ENCODE measurements at places on chromosomes 12 and 14. TPM values are rescaled to one million over a fixed set of nuclear protein-coding genes. Genes with fewer than 3 reads are reported as not detected.

- DNase-seq, result no peak
Measured at GRCh38 chr14:100784523-100785337, 41.2 kb upstream of the MEG3 start.

LPAR5 gene
- 2.2 TPM for total RNA-seq

- DNase-seq, result no peak
Measured at GRCh38 chr12:57103856-57104255, 7.3 kb downstream of the STAT6 start.

DNA sequence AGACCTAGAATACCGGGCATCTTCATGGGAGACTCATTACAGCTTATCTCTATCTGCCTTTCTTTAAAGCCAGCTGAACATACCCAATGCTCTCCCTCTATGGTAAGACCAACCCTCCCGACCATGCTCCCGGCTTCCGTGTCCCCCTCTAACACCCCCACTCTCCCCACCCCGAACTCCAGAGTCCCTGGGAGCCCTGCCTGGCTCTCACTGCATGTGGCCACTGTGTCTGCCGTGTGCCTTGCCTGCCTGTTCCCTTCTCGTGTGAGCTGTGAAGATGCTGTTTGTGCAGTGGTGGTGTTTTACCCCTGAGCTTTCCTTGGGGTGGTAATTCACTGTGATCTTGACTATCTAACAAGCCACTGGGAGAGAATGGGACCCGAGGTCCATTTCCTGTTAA, 146.4 kb upstream of the FKBP4 start:
- DNase-seq, result no peak

IKZF4 gene
- total RNA-seq, result 8.5 TPM

DNA sequence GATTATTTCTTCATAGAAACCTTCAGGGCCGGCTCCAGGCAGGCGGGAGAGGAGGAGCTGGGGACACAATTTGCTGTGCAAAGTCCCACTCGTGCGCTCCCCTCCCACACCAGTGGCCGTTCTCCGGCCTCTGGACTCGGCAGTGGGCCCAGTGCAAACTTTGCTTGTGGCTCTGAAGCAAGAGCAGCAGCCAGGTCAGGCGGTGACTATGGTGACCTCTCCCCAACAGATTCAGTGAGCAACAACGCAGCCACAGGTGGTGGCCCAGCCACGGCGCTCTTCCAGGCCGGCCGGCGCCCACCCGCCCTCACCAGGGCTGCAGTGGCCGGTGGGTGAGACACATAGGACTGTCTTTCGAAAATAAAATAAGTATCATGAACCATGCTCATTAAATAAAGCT, 29.5 kb downstream of the VPS37B start:
- DNase-seq, result no peak

OVCH1 gene
- 0.48 TPM for total RNA-seq

NCAPD2 gene
- total RNA-seq, result 27.2 TPM

LAG3 gene
- total RNA-seq, result 1.2 TPM

DNA sequence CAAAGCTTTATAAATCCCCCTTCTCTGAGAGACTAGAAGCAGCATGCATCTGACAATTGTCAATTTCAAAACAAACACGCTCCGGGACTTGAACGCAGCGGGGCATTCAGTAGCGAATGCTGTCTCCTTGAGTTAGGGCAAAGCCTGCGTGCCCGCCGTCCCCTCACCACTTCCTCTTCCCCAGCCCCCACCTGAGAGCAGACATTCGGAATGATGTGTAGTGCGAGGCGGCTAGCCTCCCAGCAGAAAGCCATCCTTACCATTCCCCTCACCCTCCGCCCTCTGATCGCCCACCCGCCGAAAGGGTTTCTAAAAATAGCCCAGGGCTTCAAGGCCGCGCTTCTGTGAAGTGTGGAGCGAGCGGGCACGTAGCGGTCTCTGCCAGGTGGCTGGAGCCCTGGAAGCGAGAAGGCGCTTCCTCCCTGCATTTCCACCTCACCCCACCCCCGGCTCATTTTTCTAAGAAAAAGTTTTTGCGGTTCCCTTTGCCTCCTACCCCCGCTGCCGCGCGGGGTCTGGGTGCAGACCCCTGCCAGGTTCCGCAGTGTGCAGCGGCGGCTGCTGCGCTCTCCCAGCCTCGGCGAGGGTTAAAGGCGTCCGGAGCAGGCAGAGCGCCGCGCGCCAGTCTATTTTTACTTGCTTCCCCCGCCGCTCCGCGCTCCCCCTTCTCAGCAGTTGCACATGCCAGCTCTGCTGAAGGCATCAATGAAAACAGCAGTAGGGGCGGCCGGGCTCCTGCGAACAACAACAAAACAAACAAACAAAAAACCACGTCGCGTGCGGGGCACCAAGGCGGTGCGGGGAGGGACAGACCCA, 2.2 kb downstream of the PRMT8 start:
- no peak for DNase-seq

NGB gene
- not detected for total RNA-seq

GRCh38 chr12:59828521-59828920, 232.7 kb downstream of the SLC16A7 start:
- no peak for DNase-seq

DNA sequence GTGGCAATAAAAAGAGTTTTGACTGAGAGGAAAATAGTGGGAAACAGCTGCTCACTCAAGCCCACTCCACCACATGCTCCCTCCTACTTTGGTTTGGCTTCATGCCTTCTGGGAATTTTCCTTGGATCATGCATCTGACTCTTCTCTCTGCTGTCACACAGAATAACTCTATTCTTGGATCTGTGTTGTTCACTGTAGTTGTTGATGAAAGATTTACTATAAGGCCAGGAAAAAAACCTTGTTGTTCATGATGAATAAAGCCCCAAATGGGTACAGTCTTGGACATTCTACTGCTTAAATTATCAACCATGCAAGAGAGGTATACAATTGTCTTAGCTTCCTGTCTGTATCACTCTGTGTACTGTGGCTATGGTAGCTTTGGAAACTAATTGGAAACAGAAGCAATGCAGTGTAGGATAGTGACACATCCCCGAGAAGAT, 70.5 kb downstream of the TMX1 start:
- no peak for DNase-seq

DNA sequence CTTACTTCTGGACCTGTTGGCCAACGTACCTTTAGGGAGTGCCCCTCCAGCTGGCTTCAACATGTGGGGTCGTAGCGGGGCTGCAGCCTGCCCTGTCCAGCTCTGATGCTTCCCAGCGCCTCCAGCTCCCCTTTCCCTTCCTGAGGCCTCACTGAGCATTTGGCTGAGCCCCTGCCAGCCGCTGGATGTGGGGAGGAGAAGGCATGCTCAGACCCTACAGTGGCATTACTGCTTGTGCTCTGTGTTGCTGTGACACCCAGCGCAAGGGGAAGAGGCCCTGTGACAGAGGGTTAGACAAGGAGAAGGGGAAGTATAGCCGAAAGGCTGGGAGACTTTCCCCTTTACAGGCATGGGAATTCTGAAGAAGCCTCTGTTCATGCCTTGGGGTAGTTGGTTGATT, 145.9 kb downstream of the PRKCH start:
- DNase-seq, result no peak

RNASE1 gene
- 1,585 TPM for total RNA-seq

- DNase-seq, result peak; percentile 60
Measured at GRCh38 chr14:104680806-104681688, 8.4 kb upstream of the INF2 start.

GRCh38 chr12:59191372-59191771, 271.1 kb upstream of the LRIG3 start:
- no peak for DNase-seq

- DNase-seq, result peak; percentile 44
Measured at GRCh38 chr12:104215638-104216297, at the start of gene TXNRD1. TSS of gene TXNRD1 (plus strand) at chr12:104215779. CDS start at chr12:104215803, 24 bp downstream.

DNA sequence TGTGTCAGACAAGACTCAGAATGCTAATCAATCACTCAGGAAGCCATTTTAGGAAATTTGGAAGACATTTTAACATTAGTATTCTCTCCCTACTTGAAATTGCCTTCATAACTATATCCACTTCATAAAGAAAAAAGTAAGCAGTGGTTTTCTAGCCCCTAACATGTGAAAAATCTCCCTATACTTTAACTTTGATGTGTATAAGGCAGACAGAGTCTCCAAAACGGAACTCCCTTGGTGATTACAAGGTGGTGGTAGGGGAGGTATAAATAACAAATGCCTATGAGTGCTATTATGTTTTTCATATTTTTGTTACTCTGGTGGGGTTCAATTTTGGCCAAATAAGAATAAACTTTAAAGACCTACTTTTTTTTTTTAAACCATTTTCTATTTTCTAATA, 300.3 kb downstream of the BTG1 start:
- no peak for DNase-seq

- DNase-seq, result no peak
Measured at GRCh38 chr12:16611146-16611545, 5.2 kb upstream of the LMO3 start.

ADAM20 gene
- total RNA-seq, result 4.1 TPM

- no peak for DNase-seq
Measured at GRCh38 chr12:58648176-58648575, 272.1 kb downstream of the LRIG3 start.

GPX2 gene
- not detected for total RNA-seq

DNA sequence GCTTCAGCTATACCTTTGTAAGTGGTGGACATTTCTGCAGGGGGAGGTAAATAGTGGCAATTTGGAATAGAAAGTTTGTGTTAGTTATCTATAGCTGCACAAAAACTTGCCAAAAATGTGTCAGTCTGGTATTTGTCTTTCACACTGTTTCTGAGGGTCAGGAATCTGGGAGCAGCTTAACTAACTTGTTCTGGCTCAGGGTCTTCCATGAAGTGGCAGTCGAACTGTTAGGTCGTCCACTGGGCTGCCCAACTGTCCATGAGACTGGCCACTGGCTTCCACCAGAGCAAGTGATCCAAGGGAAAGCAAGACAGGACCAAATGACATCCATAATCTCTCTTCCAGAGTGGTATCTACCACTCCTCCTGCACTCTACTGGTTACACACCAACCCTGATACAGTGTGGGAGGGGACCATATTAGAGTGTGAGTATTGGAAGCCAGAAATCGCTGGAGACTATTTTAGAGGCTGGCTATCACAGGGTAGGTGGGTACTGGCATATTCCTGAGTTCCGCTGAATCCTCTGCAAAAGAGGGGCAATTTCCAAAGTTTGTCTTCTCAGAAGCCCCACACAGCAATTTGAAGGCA, 60.9 kb downstream of the DYRK2 start:
- no peak for DNase-seq

DNA sequence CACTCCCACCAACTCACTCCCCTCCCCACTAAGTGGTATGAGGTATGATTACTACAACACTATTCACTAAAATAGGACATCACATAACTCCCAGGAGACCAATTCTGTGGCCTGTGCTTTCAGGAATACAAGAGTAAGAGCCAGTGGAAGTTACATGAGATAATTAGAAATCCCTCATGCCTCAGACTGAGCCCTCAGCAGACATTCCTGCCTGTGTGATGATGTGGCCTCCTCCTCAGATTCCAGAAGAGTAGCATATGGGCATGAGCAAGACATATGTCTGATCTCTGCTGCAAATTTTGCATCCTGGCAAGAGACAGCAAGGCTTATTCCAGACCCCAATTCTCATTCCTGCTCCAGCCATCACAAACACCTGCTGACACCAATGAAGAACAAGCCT, 46.0 kb upstream of the BMP4 start:
- no peak for DNase-seq

DNA sequence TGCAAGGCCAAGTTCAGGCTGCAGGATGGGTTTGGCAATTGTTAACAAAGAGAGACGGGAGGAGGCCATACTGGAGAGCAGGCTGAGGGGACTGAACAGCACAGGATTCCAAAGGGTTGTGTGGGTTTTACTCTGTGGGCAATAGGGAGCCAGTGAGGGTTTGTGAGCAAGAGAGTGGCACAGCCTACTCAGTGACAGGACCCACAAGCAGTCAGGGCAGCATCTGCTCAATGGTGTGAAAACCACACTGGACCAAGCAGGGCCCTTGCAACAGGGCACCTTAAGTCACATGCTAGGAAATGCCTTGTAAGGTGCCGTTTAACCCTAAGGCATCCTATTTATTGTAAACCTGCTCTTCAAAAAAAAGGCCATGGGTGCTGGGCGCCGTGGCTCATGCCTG, 22.0 kb downstream of the SYNE3 start:
- DNase-seq, result no peak

PRB3 gene
- not detected for total RNA-seq

GRCh38 chr14:65198346-65198745, 96.0 kb upstream of the MAX start:
- DNase-seq, result no peak

ZFHX2 gene
- total RNA-seq, result 0.63 TPM

TMTC2 gene
- total RNA-seq, result 10.5 TPM

DNA sequence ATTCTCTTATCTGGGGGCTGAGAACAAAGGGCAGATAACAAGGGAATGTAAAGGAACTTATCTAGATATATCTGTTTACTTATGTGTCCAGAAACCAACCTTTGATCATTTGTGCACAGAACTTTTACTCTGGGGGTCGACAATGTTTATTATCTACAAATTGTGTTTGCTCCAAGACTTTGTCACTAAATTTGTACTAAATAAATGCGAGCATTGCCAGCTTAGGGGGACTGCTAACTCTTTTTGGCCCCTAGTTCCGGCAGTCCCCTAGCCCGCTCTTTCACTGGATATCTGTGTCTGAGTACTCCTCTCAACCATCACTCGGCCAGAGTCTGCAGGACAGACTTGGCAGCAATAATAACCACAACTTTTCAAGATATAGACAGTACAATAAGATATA, 88.2 kb downstream of the FSCB start:
- no peak for DNase-seq

DTX1 gene
- 30.1 TPM for total RNA-seq

- DNase-seq, result no peak
Measured at GRCh38 chr14:77177702-77178101, 3.9 kb upstream of the TMEM63C start.

- no peak for DNase-seq
Measured at GRCh38 chr12:131908092-131909080, 14.0 kb downstream of the ULK1 start.

CEBPE gene
- not detected for total RNA-seq

TBX5 gene
- total RNA-seq, result not detected

HVCN1 gene
- total RNA-seq, result 12.2 TPM

CLSTN3 gene
- 25.9 TPM for total RNA-seq

DNA sequence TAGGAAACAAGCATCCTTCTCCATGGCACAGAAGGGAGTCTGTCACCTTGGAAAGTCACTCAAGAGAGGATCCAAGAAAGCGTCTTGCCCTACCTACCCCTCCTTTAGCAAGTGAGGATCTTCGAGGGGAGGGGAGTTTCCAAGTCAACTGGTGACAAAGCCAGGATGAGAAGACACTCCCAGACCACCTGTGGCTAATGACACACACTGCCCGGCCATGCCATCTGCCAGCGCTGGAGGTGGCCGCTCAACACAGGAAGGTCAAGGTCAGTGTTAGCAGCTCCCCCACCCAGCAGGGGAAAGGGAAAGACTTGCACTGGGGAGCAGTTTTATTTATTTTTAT, 41.3 kb downstream of the ELK3 start:
- no peak for DNase-seq

DNA sequence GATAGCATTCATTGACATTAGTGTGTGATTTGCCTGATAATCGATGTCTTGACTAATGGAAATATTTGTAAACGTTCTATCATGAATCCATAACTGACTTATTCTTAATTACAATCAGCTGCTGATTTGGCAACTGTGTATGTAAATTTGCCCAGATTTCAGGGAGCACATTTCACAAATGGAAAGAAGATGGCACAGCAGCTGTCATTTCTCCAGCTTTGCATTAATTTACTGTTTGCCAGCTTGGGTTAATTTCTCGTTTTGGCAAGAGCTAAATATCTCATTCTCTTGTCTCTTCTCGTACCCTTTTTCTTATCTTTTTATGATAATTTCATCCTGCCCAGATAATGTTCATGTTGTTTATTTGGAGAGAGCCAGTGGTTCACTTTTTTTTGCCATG, 22.9 kb downstream of the TDP1 start:
- DNase-seq, result no peak

- no peak for DNase-seq
Measured at GRCh38 chr14:67187826-67188225, 1.4 kb upstream of the GARIN2 start.

Data from omental fat pad (tissue), 4 donors.